Esophagus squamous epithelium (tissue), 5 donors: ENCODE measurements at places on chromosomes 7 and 10.

- DNase-seq: no peak
Measured at GRCh38 chr10:52865213-52865612, 92.6 kb upstream of the MBL2 start.

DNA sequence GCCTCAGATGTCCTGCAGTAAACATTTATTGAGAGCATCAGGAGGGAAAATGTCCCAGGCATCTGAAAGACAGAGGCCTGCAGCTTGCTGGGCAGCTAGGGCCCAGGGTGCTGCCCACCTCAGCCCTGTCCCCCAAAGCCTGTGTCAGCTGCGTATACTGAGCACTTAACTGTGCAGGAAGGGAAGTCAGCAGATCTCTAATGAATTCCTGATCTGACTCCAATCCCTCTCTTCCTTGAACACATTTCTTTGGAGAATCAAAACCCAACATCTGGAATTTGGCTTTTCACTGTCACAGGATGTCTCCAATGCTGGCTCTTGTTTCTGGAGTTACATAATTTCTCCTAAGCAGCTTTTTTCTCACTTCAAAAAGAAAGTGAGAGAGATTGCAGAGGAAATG lies 364.7 kb upstream of the NFE2L3 start:
- DNase-seq: no peak

- no peak for DNase-seq
Measured at GRCh38 chr10:128047991-128048818, 78.0 kb downstream of the MKI67 start.

GRCh38 chr7:123533929-123534382 lies 439 bp downstream of the IQUB start:
- DNase-seq: no peak

DNA sequence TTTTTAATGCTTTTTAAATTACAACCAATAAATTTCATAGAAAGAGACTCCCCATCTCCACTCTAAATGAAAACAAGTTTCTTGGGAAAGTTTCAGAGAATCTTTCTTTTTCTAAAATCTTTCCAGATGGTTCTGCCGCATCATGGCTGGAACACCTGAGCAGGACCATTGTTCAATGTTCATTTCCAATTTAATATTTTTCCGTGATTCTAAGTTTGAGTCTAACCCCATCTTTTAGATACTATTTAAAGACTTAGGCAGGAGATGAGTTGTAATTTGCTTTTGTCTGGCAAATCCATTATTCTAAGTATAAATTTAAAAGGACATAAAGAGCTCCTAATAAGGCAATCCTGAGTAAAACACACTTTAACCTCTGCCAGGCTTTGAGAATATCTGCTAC lies 325.2 kb downstream of the BICC1 start:
- DNase-seq: no peak

DNA sequence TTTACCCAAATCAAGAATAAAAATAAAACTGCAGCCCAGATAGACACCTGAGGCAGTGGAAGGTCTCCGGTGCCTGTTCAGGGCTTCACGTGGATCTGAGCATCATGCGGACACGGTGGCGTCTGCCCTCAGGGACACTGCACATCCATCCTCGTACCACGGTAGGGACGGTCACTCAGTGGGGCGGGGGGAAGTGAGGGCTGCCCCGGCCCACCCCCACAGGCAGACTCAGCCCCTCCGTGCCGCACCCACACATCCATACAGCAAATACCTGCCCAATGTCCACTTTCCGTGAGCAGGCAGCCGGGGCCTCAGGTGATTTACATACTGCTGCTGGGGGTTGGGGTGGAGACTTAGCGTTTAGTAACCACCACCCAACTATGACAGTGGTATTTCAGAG lies 207.8 kb downstream of the DIP2C start:
- DNase-seq: no peak

DNA sequence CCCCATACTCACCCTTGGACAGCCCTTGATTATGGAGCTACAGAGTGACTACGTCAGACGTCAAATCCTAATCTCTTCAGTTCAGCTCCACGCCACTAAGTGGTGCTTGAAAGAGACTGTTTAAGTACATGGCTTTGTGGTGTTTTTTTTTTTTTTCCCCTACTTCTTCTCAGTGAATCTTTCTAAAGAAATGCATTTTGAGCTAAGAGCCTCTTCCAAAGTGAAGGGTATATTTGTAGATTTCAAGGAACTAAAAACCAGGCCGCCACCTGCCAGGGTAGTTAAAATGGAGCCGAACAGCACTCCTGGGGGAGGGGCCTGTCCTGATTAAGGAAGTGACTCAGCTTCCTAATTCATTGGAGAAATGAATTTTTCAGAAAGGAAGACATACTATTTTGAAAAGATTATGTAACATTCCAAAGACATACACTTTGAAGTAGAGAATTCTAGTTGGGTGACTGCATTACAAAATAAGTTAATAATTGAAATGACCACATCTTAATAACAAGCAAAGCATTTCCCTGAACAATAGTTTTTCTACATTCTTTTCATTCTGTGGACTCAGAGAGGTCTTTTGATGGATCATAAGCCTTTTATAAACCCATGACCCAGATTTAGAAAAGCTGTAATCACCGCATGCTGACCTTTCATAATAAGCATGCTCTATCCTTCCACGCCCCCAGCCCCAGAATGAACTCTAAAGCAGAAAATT lies 20.6 kb upstream of the VPS41 start:
- no peak for DNase-seq

DNA sequence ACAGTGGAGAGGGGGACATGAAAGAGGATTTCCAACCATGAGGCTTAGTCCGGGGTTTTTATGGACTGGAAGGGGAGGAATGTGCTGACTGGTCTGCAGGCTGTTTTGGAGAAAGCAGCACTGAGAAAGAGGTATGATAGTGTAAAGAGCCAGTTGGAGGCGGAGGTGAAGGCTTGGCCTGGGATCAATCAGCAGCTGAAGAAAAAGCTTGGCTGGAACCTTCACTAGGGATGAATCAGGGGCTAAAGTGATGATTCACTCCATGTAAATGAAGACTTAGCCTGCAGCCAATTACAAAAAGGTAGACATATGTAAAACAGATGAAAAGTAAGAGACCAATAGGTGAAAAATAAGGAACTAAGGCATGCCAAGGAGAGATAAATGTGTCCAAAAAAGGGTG lies 1382.6 kb downstream of the GATA3 start:
- no peak for DNase-seq

DNA sequence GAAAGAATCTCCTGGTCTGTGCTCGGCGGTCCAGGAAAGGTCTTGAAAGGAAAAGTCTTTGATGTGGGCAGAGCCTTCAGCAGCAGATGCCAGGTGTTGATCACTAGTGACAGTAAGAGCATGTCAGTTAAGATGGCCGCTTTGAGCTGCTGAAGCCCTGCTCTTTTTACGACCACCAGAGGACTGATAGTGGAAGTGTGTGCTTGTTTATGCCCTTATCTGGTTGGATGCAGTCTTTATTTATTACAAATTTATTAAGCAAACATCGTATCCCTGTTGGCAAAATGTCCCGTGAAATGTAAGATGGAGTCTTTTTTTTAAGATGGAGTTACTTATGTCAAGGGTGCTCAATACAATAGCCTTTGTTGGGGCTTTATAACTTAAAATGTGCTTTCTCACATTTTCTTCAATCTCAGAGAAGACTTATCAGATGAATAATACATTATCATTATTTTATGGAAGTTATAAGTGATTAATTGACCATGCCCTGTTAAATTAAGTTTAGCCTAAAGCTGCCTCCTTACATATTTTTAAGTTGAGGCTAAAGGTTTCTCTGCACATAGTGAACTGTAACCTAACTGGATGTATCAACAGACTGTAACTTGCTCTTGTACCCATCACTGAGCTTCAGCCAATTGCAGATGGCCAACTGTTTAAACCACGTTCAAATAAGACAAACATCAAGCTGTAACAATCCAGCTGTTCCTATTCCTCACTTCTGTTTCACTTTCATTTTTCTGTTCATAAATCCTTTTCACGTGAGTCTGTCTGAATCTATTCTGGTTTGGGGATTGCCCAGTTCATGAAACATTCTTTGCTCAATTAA lies 97.4 kb upstream of the PIK3CG start:
- no peak for DNase-seq

GRCh38 chr7:25622695-25623094 lies 394.4 kb upstream of the NPVF start:
- no peak for DNase-seq

GRCh38 chr10:104350127-104350635 lies 3.5 kb upstream of the CFAP58 start:
- DNase-seq: no peak

- no peak for DNase-seq
Measured at GRCh38 chr7:36308031-36308430, 81.6 kb upstream of the ANLN start.

GRCh38 chr7:101841328-101841727 lies 23.9 kb downstream of the CUX1 start:
- no peak for DNase-seq

- no peak for DNase-seq
Measured at GRCh38 chr10:99880080-99880835, 97.8 kb downstream of the ABCC2 start.

DNA sequence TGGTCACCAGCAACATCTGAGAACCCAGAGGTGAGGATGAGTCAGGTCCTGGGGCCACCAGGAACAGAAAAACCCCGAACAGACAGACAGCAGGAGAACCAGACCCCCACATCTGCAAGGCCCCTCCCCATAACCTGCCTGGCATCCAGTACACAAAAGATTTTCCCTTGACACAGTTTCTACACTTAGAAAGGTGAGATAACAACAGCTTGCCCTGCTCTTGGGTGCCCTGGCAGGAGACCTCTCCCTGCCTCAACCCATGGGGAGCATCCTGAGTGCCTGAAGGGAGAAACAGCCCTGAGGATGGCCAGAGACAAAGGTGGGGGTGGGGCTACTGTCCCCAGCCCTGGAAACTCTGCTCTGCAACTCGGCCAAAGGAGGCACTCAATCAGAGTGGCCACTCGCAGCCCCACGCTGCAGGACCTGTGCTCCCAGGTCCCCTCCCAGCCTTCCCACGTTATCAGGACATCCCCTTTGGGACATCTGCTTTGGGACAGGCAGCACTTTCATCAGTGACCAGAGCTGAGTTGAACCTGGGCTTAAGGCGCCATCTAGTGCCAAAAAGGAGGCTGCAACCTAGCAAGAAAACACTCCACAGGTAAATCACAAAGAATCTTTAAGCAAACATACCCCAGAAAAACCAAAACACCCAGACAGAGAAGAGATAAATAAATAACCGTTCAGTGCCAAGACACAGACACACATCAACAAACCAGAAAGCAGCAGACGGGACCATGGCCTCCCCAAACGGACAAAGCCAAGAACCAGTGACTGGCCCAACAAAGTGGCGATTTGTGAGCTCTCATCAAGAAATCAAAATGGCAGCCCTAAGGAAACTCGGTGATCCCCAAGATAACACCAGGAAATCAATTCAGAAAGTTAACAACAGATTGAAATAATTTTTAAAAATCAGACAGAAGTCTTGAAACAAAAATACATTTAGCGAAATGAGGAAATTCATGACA lies 233.7 kb downstream of the PTPRN2 start:
- DNase-seq: no peak

GRCh38 chr10:104028146-104028545 lies 57.5 kb downstream of the COL17A1 start:
- DNase-seq: no peak

DNA sequence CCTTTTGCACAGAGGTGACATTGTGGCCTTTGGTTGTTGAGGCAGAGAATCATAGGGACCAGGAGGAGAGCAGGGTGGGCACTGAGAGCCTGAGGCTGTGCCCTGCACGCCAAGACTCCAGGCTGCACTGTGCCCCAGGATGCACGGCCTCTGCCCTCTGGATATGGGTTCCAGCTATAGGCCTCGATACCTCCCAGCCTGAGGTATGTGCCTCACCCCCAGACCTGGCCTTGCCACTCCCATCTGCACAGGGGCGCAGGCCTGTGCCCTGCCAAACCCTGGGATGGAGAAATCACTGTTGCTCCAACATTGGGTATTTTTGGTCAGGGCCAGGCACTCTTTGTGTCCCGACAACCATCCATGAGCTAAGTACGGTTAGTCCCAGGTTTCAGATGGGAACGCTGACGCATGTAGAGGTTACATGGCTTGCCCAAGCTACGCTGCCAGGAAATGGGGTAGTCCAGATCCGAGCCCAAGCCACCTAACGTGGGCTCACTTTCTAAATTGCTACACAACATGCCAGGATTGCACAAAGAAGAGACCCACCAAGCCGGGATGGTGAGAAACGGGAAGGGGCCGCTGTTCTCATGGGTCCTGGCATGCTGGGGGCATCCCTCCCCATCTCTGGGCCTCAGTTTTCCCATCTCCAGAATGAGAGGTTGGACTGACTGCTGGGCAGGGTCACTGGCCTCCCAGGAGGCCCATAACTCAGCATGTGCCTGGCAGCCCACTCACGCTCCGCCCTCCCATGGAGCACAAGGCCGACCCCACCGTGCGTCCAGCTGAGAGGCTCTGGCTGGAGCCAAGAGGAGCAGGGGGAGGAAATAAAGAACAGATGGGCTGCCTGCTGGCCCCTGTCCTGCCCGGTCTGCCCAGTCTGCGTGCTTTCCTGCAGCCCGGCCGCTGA lies 44.2 kb downstream of the ZCCHC24 start:
- DNase-seq: no peak

GRCh38 chr10:4108693-4109092 lies 323.7 kb upstream of the KLF6 start:
- DNase-seq: no peak

DNA sequence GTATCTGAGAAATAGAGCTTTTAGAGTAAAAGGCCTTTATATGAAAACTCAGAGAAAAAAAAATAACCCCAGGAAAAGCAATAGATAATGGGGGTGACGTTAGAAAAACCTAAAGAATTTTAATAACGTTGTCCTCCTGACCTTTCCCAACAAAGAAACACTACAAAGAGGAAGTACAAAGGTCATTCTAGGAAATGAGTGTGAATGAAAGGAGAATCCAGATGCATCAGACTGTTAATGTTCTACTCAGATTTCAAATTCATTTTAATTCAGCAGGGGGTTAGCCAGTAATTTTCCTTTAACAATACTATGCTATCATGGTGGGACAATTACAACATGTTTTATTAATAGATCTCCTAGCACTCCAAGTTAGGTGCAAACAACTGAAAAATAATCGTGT lies 73.8 kb upstream of the CDK1 start:
- DNase-seq: no peak

GRCh38 chr10:80410578-80411145 lies 2.3 kb downstream of the PRXL2A start:
- DNase-seq: no peak

- DNase-seq: no peak
Measured at GRCh38 chr10:62636825-62637248, 167.7 kb upstream of the ADO start.

- DNase-seq: no peak
Measured at GRCh38 chr7:155456738-155457543, 988 bp upstream of the EN2 start.

DNA sequence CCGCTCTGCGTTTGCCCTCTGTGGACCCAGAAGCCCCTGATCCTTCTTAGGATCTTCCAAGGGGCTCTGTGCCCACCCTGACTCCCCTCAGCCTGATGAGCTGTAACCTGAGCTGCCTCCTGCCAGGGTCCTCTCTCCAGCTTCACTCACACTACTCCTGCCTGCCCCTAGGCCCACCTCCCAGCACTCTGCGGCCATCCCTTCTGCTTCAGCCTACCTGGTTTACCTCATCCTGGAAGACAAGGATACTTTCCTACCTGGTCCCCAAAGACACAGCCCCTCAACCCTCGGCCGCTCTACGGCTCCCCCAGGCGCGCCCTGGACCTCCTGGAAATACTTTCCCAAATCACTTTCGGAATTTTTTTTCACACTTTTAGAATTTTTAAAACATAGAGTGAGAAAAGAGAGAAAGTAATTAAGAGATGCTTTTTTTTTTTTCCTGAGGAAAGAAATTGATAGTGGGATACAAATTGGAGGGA lies 6.4 kb upstream of the ZNF862 start:
- no peak for DNase-seq

- DNase-seq: no peak
Measured at GRCh38 chr10:6692103-6692502, 112.0 kb upstream of the PRKCQ start.
